ENCODE measurements at places on chromosomes 3 and 15.

DNA sequence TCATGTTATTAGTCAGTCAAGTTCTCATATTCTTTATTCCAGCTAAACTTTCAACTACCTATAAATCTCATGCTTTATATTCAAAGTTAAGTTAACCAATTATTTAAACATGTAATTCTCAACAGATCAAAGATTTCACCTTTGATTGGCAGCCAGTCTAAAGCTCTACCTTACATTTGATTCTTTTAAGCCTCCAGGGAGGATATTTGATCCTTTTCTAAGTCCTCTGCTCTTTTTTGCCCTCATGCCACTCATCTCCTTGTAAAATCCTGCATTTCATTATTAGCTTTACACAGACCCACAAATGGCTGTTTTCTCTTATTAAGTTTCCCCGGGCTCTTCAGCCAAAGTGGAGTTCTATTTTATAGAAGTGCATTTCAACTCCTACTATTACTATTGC lies 134.1 kb downstream of the NLGN1 start:
- no peak for DNase-seq

GRCh38 chr15:74808078-74808839 lies 4.4 kb upstream of the LMAN1L start:
- no peak for DNase-seq

DNA sequence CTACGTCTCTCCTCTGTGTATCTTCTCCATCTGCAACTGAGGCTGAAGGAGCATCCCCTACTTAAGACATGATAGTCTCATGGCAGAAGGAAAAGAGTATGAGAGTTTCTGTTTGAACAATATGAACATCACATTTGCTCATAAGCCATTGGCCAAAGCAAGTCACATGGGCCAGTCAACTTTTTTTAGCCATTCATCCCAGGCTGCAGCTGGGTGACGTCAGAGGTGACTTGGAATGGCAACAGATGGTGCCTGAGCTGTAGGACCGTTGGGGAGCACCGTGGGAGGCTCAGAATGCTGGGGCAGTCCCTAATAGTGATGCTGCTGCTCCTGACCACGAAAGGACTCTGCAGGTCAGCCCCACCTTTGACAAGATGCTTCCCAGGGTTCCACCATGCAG lies 58.7 kb downstream of the CRTC3 start:
- no peak for DNase-seq

GRCh38 chr3:161082063-161082462 lies 23.1 kb downstream of the B3GALNT1 start:
- no peak for DNase-seq

GRCh38 chr3:190491533-190492054 lies 22.3 kb upstream of the IL1RAP start:
- DNase-seq, result no peak

DNA sequence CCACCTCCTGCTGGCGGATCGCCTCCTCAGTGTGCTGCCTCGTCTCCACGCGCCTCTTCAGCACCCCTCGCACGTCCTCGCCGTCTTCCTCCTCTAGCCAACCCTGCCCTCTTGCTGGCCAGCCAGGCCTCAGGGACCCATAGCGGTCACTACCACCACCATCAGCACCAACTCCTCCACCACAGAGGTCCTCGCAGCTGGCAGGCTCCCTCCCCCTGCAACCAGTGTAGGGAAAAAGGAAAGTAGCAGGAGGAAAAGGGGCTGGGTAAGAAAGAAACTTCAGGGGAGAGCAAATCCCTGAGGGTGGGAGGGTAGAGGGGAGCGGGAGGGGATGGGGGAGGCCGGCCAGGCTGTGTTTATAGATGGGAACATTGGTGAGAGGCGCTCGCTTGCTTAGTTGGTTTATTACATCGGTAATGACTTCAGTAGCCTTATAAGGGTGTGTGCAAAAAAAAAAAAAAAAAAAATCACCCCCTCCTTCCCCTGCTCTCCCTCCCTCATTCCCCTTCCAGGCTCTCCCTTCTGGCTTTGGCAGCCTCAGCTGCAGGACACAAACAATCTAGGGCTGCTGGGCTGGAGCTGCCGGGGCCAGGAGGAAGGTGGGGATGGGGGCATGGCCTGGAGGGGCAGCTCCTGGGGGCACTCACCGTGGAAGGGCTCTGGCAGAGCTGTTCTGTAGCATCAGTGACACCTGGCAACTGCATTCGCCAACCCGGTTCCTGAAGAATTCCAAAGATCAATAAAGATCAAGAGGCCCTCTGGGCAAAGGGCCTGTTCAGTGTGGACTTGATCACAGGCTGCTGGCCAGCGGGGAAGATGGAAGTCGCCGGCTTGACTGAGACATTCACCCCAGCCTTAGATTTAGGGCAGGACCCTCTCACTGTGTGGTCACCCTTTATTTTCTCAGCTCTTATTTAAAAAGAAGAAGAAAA lies 116.2 kb upstream of the HACD2 start:
- peak; percentile 33 for DNase-seq

GRCh38 chr3:35336601-35337000 lies 302.7 kb upstream of the ARPP21 start:
- no peak for DNase-seq

DNA sequence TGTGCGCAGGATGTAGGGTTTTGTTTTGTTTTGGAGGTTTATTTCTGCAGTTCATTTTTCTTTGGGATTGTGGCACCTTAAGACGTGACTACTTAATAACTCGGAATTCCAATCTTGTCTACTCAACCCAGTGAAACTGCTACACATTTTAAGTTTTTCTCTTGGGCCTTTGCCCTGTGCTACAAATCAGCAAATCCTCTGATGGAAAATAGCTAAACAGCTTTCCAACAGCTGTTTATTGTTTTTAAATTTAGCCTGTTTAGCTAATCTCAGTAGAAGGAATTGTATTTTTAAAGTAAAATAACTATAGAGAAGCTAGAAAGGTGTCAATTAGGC lies 48.4 kb downstream of the OPA1 start:
- no peak for DNase-seq

DNA sequence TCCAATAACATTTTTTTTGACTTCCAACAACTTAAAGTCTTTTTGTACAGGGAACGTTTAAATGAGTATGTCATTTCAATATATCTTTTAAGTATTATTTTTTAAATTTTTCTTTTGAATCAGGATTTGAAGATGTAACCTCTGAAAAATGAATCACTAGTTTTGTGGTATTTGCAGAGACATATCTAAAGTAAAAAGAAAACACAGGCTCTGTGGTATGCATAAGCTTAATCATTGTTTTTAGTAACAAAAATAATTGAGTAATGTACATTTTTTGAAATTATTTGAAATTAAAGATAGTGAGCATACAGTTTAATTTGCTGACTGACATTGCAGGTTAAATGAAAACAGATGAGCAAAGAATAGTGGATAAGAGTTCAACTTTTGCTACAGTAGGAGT lies 531.3 kb downstream of the ROBO1 start:
- DNase-seq, result peak; percentile 71

DNA sequence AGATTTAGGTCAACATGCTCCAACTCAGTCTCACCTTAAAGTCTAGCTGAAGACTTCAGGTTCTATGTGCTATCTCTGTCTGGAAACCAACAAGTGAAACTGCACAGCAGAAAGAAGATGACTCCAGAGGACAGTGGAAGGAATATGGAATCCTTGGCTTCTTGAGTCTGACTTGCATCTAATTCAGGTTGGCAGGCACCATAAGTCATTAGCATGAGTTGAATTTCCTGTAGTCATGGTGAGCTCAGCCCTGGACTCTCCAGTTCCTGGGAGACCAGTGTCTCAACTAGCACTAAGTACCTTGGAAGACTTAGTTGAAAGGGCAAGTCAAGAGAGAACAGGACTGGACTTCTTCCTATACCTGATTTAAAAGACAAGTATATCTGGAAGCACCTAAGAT lies 129.7 kb downstream of the DTWD1 start:
- DNase-seq, result no peak

DNA sequence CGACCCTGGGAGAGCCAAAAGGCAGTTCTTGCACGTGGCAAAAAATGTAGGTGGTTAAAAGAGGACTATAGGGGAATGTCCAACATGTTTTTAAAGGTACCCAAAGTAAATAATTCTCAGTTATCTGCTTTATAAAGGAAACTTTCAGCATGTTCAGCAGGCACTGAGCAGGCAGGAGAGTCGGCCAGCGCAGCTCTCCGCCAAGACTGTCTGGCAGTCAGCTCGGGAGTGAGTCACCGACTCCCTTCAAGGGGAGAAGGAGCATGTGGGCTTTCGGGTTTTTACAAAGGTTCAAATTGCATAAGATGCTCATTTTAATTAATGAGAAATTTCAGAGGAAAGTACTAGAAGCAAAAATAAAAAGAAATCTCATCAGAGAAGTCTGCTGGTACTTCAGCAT lies 7.0 kb downstream of the GABRA5 start:
- DNase-seq, result peak; percentile 32

DNA sequence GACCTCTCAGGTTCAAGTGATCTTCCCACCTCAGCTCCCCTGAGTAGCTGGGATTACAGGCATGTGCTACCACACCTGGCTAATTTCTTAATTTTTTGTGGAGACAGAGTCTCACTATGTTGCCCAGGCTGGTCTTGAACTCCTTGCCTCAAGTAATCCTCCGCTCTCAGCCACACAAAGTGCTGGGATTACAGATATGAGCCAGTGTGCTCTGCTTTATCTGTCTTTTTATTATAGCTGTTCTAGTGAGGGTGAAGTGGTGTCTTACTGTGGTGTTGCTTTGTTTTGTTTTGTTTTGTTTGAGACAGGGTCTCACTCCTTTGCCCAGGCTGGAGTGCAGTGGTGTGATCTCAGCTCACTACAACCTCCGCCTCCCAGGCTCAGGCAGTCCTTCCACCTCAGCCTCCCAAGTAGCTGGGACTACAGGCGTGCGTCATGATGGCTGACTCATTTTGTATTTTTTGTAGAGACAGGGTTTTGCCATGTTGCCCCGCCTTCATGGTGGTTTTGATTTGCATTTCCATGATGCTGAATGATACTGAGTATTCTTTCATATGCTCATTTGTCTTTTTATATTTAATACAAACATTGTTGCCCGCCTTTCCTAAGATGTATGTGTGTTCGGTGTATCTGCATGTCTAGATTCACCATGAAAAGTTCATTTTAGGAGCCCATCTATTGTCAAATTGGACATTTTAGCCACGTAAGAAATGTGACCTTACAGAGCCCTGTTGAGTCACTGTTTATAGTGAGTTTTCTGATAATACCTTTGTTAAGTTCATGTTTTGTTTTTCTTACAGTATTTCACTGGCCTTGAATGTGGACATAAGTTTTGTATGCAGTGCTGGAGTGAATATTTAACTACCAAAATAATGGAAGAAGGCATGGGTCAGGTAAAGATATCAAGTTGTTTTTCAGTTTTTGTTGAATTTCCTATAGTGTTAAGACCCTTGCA lies 80.6 kb downstream of the ARIH1 start:
- peak; percentile 63 for DNase-seq

DNA sequence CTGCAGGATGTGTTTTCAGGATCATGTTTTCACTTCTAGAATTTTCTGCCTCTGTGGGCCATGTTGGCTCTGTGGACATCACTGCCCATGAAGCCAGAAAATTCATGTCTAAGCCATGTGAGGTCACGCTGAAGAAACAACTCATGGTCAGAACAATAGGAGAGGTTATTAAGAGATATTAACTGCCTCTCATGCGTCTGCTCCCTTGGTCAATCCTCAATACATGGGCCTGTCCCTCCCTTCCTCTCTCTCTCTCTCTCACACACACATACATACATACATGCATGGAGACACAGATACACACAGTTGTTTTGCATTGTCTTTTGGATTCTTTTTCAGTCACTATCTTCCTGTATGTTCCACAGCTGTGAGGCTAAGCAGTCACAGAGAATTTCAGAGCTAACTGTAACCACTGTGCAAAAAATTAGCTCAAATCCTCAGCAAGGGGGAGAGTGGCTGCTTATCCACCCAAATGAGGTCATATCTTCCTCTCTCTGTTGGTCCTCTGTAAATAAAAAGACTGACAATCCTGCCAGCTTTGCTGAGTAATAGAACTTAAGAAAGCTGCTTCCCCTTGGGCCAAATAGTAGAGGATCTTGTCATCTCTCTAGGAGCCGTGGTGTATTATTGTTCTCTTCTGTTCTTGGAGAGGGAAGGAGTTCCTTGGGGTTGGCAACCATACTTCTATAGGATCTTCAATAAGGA lies 45.6 kb downstream of the LRTM1 start:
- peak; percentile 99 for DNase-seq

- no peak for DNase-seq
Observed at GRCh38 chr3:149162007-149162406, 32.6 kb downstream of the HPS3 start.

DNA sequence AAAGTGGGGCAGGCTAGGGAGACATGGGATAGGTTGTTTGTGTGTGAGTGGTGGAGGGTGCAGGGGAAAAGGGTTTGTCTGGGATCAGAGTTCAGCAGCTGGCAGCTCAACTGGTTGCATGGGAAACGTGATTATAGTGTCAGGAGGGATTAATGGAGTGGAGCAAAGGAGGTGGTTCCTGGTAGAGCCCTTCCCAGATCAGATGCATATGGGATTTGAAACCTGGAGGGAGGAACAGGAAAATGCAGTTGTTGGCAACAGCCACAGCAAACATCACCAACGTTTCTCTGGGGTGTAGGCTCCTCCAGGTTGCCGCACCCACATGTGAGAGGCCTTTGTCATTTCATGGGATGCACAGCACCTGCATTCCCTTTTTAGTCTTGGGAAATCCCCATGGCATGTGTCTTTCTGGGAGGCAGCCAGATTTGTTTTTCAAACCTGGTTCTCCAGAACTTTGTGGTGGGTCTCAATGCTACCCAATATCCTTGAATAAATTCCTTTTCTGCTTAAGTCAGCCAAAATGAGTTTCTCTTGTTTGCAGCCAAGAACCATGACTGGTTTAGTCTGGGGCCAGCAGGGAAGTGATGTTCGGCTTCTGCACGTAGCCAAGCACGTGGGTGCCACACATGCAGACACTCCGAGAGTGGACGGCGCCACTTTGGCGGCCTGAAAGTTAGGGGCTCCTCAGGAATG lies 61.3 kb downstream of the BDH1 start:
- DNase-seq, result peak; percentile 29

DNA sequence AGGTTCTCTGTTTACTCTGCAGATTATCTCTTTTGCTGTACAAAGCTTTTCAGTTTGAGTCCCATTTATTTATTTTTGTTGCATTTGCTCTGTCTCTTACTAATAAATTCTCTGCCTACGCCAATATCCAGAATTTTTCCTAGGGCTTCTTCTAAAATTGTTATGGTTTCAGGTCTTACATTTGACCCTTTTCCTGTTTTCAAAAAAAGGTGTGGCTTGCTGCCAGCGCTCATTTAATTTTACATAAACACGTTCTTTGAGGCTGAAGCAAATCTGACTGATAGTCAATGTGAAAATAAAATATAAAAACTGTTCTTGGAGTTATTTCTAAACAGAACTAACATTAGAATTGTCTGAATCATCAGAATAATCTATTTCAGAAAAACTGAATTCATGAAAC lies 32.1 kb downstream of the DCBLD2 start:
- DNase-seq, result no peak

- peak; percentile 58 for DNase-seq
Observed at GRCh38 chr15:90286678-90287077, 21.2 kb downstream of the NGRN start.
